A549 treated with DMSO at 1 μM for 4 hours (cell line): ENCODE measurements at places on chromosomes 7 and 10. TPM values are rescaled to one million over a fixed set of nuclear protein-coding genes. Genes with fewer than 3 reads are reported as not detected.

The SFTPA1 gene
- total RNA-seq, result not detected in 5 replicates

The CYP2C19 gene
- total RNA-seq, result not detected in 5 replicates

The PTF1A gene
- total RNA-seq, result not detected in 5 replicates

The PNLIPRP1 gene
- not detected in 5 replicates for total RNA-seq

The FAM13C gene
- 0.12 to 0.28 TPM (median 0.14 TPM) in 3 of 5 replicates, not detected in the others for total RNA-seq

The COBL gene
- total RNA-seq, result 4.6 to 5.3 TPM (median 4.8 TPM) in 5 replicates

The PRR15 gene
- 1.4 to 2.0 TPM (median 1.5 TPM) in 5 replicates for total RNA-seq

The GRID2IP gene
- 0.02 to 0.05 TPM in 2 of 5 replicates, not detected in the others for total RNA-seq

The FOXI2 gene
- not detected in 5 replicates for total RNA-seq

The MINPP1 gene
- 24.1 to 32.9 TPM (median 29.3 TPM) in 5 replicates for total RNA-seq

The CYTH3 gene
- 21.4 to 25.4 TPM (median 22.8 TPM) in 5 replicates for total RNA-seq

The AIMP2 gene
- total RNA-seq, result 85.7 to 94.1 TPM (median 92.5 TPM) in 5 replicates

The MYO3A gene
- 0.11 TPM in 1 of 5 replicates, not detected in the others for total RNA-seq

The GIMAP8 gene
- total RNA-seq, result not detected in 5 replicates

The FGFR2 gene
- 0.36 to 0.52 TPM (median 0.45 TPM) in 5 replicates for total RNA-seq

The SUN3 gene
- total RNA-seq, result 0.46 TPM in 1 of 5 replicates, not detected in the others

The ENO4 gene
- 0.11 to 0.67 TPM (median 0.34 TPM) in 5 replicates for total RNA-seq

The ATRNL1 gene
- total RNA-seq, result 0.16 to 0.45 TPM (median 0.25 TPM) in 5 replicates

The TACR2 gene
- total RNA-seq, result 0.09 to 0.16 TPM (median 0.13 TPM) in 4 of 5 replicates, not detected in the other

The SLC13A1 gene
- not detected in 5 replicates for total RNA-seq

The GPR85 gene
- total RNA-seq, result not detected in 5 replicates

The LIPF gene
- not detected in 5 replicates for total RNA-seq

The FZD8 gene
- total RNA-seq, result 6.6 to 8.9 TPM (median 7.8 TPM) in 5 replicates

The FGF8 gene
- total RNA-seq, result 0.08 TPM in 1 of 5 replicates, not detected in the others

The HOXA2 gene
- total RNA-seq, result 0.70 to 1.6 TPM (median 1.2 TPM) in 5 replicates

The NCF1 gene
- 0.14 TPM in 1 of 5 replicates, not detected in the others for total RNA-seq

The COX15 gene
- 25.1 to 36.7 TPM (median 35.5 TPM) in 5 replicates for total RNA-seq

The PDE1C gene
- total RNA-seq, result 4.0 to 7.1 TPM (median 6.1 TPM) in 5 replicates

The SPDYE9 gene
- total RNA-seq, result not detected in 5 replicates

The AEBP1 gene
- total RNA-seq, result not detected in 5 replicates

The NKX1-2 gene
- 0.03 to 0.04 TPM in 2 of 5 replicates, not detected in the others for total RNA-seq

The NPC1L1 gene
- 0.06 to 0.09 TPM (median 0.08 TPM) in 4 of 5 replicates, not detected in the other for total RNA-seq

The CRCP gene
- total RNA-seq, result 27.9 to 43.0 TPM (median 30.2 TPM) in 5 replicates

The NOBOX gene
- total RNA-seq, result not detected in 5 replicates

The CALHM1 gene
- not detected in 5 replicates for total RNA-seq

The GSAP gene
- total RNA-seq, result 1.8 to 3.7 TPM (median 2.8 TPM) in 5 replicates

The GTPBP4 gene
- total RNA-seq, result 99.2 to 114 TPM (median 109 TPM) in 5 replicates

The SLC26A3 gene
- total RNA-seq, result not detected in 5 replicates

The CPXM2 gene
- 0.02 TPM in 1 of 5 replicates, not detected in the others for total RNA-seq

The DPY19L1 gene
- total RNA-seq, result 36.9 to 59.3 TPM (median 51.6 TPM) in 5 replicates

The CCL24 gene
- 0.25 to 0.32 TPM in 2 of 5 replicates, not detected in the others for total RNA-seq

The RELN gene
- total RNA-seq, result 0.03 to 0.13 TPM in 2 of 5 replicates, not detected in the others

The ANKRD1 gene
- 3.8 to 10.5 TPM (median 7.1 TPM) in 5 replicates for total RNA-seq

The TBX20 gene
- total RNA-seq, result 2.2 to 3.2 TPM (median 2.8 TPM) in 5 replicates

The PRPS1L1 gene
- total RNA-seq, result not detected in 5 replicates
